Pancreas (tissue), 10 donors: ENCODE measurements at places on chromosomes 2 and 18. TPM values are rescaled to one million over a fixed set of nuclear protein-coding genes. Genes with fewer than 3 reads are reported as not detected.

MRPL53 gene
- 52.3 TPM for polyA plus RNA-seq

SRD5A2 gene
- 0.05 TPM for polyA plus RNA-seq

FAP gene
- polyA plus RNA-seq = 38.1 TPM

OR6B2 gene
- polyA plus RNA-seq = not detected

FER1L5 gene
- 1.2 TPM for polyA plus RNA-seq

SLC4A5 gene
- polyA plus RNA-seq = 1.2 TPM

HDLBP gene
- 273 TPM for polyA plus RNA-seq

SERPINB11 gene
- polyA plus RNA-seq = not detected

TGFA gene
- polyA plus RNA-seq = 3.8 TPM

KDSR gene
- 12.4 TPM for polyA plus RNA-seq

DNER gene
- polyA plus RNA-seq = 0.72 TPM

CD8A gene
- 1.2 TPM for polyA plus RNA-seq

PPP1R1C gene
- polyA plus RNA-seq = 1.9 TPM

C2orf74 gene
- polyA plus RNA-seq = 12.2 TPM

GAL3ST2 gene
- not detected for polyA plus RNA-seq

FAM228B gene
- polyA plus RNA-seq = 31.4 TPM

SPDYA gene
- polyA plus RNA-seq = 0.16 TPM

OSR1 gene
- 1.7 TPM for polyA plus RNA-seq

KYNU gene
- polyA plus RNA-seq = 0.40 TPM

PASK gene
- polyA plus RNA-seq = 9.0 TPM

RHBDD1 gene
- 4.0 TPM for polyA plus RNA-seq

TPO gene
- 8.2 TPM for polyA plus RNA-seq

DHRS9 gene
- polyA plus RNA-seq = 0.12 TPM

RIT2 gene
- 0.12 TPM for polyA plus RNA-seq

ANKRD23 gene
- polyA plus RNA-seq = 8.2 TPM

SIX2 gene
- 3.6 TPM for polyA plus RNA-seq

PTPRN gene
- 58.3 TPM for polyA plus RNA-seq

GREB1L gene
- 0.23 TPM for polyA plus RNA-seq

SERPINB10 gene
- not detected for polyA plus RNA-seq

TRIM54 gene
- 0.31 TPM for polyA plus RNA-seq

IDH1 gene
- 14.2 TPM for polyA plus RNA-seq

HOXD3 gene
- polyA plus RNA-seq = 0.19 TPM

CD28 gene
- not detected for polyA plus RNA-seq

IL1RN gene
- polyA plus RNA-seq = 1.6 TPM
